ENCODE measurements at places on chromosomes 11 and 22.

DNA sequence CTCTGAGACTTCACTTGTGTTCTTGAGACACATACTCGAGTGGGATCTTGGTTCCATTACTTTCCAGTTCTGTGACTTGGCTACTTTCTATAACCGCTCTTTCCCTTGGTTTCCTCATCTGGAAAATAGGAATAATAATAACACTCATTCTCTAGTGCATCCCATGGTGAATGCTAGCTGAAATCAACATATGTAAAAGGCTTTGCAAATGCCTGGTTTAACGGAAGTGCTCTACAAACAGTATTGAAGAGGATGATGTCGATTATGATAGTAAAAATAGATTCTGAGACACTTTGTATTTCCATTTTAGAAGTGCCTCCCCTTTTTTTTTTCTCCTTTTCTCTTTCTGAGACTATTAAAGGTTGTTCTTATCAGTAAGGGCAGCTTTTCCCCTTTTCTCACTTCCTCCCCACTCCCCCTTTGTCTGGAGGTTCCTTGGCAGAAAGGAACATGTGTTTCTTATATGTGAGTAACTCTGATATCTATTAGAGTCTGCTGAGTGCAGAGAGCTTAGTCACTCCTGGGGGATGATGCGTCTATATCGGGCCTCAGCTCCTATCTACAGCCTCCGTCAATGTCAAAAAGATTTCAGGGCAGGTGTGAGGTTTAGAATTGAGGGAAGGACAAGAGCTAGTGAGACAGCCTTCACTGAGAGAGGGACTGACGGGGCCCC, 489.3 kb downstream of the NTM start:
- no peak for DNase-seq

DNA sequence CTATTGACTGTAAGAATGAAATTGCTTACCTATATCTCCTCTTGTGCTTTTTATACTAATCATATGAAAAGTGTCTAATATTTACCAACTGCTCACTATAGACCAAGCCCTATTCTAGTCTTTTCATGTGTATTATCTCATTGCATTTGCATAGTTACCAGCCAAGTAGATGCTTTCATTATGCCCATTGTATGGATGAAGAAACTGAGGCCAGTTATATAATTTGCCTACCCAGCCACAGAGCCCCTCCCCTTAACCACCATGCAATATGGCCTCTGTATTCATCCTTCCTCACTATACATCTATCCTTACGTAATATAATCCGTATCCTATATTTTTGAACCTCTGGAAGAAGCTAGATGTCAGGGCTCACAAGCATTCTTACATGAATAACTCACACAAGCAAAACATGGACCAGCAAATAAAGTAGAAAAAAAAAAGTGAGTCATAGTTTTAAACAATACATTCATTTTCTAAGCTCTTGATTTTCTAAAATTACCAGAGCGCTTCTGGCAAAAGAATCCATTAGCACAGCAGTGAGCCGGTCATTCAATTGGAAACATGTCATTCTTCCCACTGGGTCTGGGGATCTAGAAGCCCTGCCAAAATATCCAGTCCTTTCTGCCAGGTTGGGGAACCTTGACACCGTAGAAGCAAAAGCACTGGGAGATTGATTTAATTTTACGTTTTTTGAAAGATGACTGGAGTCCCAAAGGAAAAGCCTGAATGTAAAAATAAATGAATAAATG, 80.0 kb downstream of the C11orf91 start:
- DNase-seq, result no peak

DNA sequence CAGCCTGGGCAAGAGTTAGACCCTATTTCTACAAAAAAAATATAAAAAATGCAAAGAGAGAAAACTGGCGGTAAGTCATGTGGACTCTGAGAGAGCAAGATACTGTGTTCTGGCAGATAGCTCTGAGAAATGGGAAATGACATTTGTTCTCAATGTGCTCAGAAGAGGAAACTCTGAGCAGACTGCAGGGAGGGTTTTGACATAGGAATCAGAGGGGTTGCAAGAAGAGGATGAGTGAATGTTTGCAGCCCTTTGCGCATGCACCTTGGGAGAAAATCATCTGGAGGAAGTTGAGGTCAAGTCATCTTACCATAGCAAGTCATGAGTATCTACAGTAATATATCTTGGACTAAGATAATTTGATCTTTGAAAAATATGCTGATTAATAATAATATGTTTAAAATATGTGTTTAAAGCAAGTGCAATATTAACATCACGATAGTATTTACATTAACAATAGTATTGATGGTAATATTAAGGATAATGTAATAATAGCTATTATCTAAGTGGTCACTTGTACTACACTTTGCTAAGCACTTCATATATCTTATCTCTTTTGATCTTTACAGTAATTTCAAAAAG, 2.6 kb downstream of the ACER3 start:
- no peak for DNase-seq

DNA sequence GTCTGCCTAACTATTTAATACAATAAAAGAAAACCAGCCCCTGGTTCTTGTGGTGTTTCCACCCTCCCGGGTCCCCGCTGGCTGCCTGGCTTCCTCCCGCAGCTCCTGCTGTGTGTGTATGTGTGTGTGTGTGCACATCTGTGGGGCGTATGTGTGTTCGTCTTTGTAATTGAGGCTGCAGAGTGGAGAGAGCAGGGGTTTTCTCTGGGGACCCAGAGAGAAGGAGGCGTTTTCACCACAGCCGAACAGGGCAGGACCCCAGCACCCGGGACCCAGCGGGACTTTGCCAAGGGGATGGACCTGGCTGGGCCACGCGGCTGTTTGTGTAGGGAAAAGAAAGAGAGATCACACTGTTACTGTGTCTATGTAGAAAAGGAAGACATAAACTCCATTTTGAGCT, 42.7 kb downstream of the IGLL1 start:
- no peak for DNase-seq

DNA sequence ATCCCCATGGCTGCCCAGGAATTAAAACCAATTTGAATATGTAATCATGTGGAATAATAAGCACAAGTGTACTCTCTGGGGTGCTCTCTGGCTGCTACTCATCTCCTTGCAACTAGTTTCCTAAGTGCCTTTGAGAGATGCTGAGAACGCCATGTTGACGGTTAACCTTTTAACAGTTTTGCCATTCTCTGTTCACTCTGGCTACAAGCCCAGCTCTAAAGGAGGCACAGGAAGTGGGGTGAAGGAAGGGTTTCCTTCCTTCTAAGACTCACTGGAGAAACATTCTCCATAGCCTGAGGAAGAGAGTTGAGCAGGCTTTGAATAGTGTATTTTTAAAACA, 122.0 kb upstream of the ZC3H12C start:
- DNase-seq, result no peak

Measured in vagina (tissue), 2 donors.